T1000 (cell line): ENCODE measurements at places on chromosomes 7 and 10.

DNA sequence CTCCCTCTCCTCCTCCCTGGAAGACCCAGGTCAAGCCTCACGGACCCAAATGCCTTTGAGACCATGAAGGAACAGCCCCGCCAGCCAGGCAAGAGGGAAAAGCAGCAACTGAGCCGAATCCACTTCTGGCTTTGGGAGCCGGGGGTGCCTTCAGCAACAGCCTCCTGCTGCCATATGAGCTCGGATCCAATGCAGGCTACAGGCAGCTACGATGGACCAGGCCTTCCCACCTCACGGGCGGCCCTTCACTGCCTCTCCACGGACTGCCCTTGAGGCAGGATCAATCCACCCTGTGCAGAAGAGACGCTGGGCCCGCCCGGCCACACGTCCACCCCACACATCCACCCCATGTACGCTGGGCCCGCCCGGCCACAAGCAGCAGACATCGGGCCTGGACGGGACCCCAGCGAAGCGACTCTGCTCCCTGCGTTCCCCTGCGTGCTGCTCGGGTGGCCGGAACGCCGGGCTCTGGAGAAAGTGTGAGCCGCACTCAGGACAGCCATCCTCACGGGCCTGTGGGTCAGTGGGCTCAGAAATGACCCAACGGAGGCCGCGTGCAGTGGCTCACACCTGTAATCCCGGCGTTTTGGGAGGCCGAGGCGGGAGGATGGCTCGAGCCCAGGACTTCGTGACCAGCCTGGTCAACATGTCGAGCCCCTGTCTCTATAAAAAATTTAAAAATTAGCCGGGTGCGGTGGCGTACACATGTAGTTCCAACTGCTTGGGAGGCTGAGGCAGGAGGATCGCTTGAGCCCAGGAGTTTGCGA is 82.0 kb downstream of the FOXL3 start:
- DNase-seq, result no peak

DNA sequence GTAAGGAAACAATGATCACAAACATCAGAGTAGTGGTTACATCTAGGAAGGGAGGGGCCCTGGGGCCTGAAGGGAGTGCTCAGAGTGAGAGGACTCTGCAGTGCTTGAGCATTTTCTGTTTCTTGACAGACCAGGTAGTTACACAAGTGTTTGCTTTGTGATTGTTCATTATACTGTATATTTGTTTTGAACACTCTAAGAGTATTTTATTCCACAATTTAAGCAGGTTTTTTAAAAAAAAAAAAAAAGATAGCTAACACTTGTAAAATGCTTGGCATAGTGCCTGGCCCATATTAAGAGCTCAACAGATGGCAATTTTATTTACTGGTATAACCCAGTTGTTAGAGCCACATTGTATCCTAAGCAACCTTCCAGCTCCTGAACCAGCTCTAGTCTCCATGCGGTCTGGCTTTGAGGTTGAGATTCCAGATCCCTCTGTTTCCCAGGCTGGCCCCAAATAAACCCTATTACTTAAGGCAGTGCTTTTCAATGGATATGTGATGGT is 20.1 kb upstream of the ATXN7L1 start:
- no peak for DNase-seq

GRCh38 chr10:118985576-118985975 is 43.9 kb upstream of the NANOS1 start:
- DNase-seq, result no peak

- DNase-seq, result no peak
Measured at GRCh38 chr7:152086513-152086912, 61.0 kb downstream of the GALNT11 start.

- DNase-seq, result no peak
Measured at GRCh38 chr7:51308265-51308664, 8.3 kb downstream of the COBL start.
